NCI-H446 treated with DMSO at 0.1 percent for 48 hours (cell line): ENCODE measurements at places on chromosomes 16 and 17.

DNA sequence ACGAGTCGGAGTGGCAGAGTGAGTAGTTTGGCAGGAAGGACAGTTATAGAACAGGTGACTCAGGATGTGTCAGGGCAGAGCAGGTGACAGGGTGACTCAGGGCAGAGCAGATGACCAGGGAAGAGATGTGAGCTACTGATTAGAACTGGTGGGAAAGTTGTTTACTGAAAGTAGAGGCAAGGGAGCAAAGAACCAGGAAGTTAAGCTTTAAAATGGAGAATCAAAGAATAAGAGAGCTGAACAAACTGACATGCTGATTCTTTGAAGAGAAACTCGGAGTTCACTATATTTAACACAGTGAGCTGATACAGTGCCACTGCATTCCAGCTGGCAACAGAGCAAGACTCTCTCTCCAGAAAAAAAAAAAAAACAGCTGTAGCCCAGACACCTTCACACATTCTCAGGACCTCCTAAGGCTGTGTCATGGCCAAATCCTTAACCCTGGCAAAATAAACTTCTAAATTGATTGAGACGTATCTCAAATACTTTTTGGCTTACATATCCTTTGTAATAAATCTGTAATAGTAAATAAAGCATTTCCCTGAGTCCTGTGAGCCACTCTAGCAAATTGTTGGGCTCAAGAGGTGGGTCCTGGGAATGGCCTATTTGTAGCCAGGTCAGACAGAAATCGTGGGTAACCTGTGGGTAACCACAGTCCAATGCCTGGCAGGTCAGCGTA, 12.3 kb upstream of the UBE2I start:
- no peak for DNase-seq

GRCh38 chr17:41537990-41538389, 9.9 kb upstream of the KRT19 start:
- no peak for DNase-seq

- DNase-seq = no peak
Observed at GRCh38 chr16:11079652-11080187, 135.4 kb downstream of the CLEC16A start.

DNA sequence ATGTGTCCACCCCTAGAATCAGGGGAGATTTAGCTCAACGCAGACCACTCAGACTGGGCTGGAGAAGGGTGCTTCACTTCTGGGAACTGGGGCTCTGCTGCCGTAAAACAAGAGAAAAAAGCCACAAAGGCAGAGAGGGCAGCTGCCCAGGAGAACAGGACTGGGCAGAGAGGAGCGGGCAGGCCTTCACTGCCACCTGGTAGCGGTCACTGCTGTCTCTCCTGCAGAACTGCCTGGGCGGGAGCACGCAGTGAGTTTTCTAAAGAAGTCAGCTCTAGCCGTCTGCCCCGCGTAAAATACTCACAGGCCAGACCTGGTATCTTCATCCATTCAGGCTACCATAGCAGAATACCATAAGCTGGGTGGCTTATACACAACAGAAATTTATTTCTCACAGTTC, 103.8 kb downstream of the AMFR start:
- no peak for DNase-seq

DNA sequence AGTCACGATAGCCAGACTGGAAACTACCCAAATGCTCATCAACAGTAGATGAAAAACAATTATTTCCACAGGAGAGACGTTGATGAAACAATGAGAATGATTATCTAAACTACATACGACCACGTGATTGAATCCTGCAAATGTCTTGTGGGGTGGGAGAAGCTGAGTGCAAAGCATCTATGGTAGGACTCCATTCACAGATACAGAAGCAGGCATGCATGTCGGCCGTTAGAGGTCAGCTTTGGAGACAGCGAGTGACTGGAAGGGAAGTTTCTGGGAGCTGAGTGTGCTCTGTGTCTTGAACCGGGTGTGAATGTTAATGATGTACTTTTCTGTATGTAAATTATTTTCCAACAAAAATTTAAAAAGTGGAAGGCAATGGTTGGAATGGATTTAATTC, 71.5 kb upstream of the DNAJA2 start:
- no peak for DNase-seq

- no peak for DNase-seq
Observed at GRCh38 chr16:77877712-77878347, 89.5 kb downstream of the VAT1L start.

- DNase-seq = no peak
Observed at GRCh38 chr17:7548585-7549400, at the start of gene TNFSF12. TSS of gene TNFSF12 (plus strand) at chr17:7549058. CDS start at chr17:7549154, 96 bp downstream.

- no peak for DNase-seq
Observed at GRCh38 chr17:63927464-63928171, 4.5 kb downstream of the CD79B start.

GRCh38 chr16:49833796-49834530, 21.9 kb downstream of the ZNF423 start:
- no peak for DNase-seq

DNA sequence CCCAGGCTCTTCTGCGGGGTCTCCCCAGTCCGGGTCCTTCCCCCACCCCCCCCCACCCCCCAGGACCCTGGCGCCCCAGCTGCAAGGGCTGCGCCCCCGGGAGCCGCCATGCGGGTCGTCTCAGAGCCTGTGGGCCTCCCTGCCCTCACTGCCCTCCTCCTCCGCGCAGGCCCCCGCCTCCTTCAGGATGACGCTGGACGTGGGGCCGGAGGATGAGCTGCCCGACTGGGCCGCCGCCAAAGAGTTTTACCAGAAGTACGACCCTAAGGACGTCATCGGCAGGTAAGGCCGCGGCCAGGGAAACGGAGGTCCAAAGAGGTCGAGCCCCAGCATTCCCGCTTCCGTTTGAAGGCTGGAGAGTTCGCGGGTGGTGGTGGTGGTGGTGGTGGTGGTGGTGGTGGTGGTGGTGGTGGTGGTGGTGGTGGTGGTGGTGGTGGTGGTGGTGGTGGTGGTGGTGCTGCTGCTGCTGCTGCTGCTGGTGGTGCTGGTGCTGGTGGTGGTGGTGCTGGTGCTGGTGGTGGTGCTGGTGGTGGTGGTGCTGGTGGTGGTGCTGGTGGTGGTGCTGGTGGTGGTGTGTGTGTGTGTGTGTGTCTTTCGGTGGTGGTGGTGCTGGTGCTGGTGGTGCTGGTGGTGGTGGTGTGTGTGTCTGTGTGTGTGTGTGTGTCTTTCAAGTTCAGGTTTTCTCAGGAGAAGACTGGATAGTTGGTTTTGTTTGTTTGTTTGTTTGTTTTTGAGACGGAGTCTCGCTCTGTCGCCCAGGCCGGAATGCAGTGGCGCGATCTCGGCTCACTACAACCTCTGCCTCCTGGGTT, 615 bp downstream of the PHKG2 start:
- no peak for DNase-seq

DNA sequence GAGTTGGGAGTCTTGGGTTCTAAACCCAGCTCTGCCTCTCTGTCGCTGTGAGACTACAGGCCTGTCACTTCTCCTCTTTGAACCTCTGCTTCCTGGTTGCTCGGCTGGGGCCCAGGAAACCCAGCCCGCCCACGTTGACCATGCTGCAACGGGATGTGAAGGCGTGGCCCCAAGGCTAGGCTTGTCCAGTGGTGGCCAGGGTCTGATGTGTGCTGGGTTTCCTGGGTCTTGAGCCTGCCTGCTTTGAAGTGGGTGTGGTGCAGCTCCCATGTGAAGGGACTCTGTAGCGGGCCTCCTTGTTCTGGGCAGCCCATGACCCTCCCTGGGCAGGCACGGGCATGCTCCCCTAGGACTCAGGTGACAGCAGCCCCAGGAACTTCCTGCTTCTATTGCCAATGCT, 82.3 kb downstream of the SDR42E1 start:
- no peak for DNase-seq

GRCh38 chr17:75755205-75755901, 9.6 kb downstream of the GALK1 start:
- no peak for DNase-seq

- DNase-seq = no peak
Observed at GRCh38 chr16:79651363-79651762, 50.8 kb upstream of the MAF start.

DNA sequence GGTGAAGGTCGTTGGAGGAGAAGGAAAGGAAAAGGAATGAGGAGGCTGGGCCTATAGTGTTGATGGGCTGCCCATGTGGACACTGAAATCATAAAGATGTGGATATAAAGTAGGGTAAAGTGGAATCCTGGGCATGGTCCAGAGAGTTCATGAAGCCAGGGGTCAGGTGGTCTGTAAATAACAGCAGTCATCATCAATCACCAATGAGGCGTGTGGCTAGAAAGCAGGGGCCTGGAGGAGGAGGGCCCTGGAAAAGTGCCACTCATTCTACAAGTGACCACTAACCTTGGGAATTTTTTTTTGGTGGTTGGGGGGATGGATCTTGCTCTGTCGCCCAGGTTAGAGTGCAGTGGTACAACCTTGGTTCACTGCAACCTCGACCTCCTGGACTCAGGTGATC, 115.3 kb upstream of the NOL11 start:
- no peak for DNase-seq

DNA sequence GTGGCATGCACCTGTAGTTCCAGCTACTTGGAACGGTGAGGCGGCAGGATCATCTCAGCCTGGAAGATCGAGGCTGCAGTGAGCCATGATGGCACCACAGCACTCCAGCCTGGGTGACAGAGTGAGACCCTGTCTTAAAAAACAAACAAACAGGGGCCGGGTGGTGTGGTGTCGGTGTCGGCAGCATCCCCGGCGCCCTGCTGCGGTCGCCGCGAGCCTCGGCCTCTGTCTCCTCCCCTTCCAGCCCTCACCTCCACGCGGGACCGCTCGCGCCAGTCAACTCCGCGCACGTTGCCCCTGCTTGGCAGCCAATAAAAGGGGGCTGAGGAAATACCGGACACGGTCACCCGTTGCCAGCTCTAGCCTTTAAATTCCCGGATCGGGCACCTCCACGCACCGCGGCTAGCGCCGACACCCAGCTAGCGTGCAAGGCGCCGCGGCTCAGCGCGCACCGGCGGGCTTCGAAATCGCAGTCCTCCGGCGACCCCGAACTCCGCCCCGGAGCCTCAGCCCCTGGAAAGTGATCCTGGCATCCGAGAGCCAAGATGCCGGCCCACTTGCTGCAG, 204.7 kb downstream of the CDRT15L2 start:
- no peak for DNase-seq

- DNase-seq = no peak
Observed at GRCh38 chr17:39670746-39671145, 2.5 kb downstream of the PNMT start.

DNA sequence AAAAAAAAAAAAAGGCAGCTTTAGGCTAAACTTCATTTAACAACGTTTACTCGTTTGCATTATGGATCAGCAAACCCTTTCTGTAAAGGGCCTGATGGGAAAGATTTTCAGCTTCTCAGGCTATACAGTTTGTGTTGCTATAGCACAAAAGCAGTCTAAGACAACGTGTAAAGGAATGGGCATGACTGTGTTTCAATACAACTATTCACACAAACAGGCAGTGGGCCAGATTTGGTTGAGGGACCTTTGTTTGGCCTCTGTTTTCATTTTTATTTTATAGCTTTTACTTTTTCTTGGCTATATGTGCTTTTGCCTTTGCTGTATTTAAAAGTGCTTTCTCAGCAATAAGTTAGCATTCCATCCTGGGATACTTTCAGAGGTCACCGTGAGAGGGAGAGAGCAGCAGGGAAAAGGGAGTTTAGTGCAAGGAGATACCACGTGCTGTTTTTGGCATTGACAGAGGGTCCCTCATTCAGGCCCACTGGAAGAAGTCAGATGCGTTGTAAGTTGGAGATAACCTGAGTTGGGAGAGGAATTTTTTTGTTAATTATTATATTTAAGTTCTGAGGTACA, 335.6 kb downstream of the UTP18 start:
- DNase-seq = no peak

GRCh38 chr17:48647103-48647962, 21.2 kb upstream of the HOXB9 start:
- no peak for DNase-seq

DNA sequence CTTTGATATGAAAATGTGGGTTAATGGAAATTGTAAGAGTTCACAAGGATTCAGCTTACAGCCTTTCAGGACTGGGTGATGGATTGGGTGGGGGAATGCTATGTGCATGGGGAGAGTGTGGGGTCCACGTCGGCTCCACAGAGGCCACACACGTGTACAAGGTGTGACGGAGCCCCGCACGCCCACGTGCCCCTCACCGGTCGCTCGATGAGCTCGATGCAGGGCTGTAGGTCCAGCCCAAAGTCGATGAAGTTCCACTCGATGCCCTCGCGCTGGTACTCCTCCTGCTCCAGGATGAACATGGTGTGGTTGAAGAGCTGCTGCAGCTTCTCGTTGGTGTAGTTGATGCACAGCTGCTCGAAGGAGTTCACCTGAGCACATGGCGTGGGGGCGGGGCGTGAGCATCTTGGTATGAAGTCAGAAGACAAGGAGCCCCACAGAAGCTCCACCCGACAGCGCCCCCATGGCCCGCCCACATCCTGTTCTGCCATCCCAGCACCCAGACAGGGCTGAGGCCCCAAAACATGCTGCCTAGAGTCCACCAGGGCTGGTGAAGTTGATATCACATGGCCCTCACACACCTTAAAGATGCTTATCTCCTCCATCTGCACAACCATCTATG, 99.1 kb downstream of the MYH11 start:
- DNase-seq = no peak

GRCh38 chr16:72179204-72179970, 7.4 kb upstream of the PMFBP1 start:
- no peak for DNase-seq

DNA sequence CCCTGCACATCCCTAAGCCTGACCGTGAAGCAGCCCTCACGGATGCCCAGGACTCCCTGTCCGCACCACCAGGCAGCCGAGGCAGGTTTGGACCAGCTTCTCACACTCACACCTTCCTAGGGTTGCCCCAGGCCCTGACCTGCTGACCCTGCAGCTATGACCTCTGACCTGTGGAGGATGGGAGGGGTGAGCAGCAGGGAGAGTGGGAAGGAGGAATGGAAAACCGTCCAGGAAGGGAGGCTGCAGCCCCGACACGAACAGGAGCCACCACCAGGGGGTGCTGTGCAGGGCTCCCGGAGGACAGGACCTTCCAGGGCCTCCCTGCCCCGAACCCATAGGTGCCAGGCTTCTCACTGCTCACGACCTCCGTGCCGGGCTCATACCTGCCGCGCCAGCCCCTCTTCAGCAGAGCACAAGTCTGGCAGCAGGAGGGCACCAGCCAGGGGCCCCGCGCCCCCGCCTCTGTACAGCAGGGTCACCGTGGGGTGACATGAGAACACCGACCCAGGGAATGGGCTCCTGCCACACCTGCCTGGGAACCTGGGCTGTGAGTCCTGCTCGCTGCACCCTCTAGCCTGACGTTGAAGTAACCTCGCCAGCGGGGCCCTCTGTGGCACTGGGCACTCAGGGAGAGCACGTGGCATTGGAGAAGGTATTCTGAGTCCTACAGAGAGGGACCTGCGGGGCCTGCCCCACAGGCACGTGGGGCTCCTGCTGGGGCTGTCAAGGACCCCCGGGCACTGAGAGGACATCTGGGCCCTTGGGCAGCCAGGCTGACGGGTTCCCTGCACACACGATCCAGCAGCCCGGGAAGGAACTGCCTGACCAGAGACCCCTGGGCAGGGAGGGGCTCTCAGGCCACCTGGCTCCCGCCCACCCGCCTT, 37.6 kb downstream of the CTU2 start:
- DNase-seq = no peak

GRCh38 chr17:77489893-77490255, 349.1 kb downstream of the SEC14L1 start:
- no peak for DNase-seq

GRCh38 chr16:55948230-55948629, 73.1 kb upstream of the CES5A start:
- no peak for DNase-seq

GRCh38 chr17:78429618-78429995, 51.2 kb downstream of the PGS1 start:
- no peak for DNase-seq

- DNase-seq = no peak
Observed at GRCh38 chr16:9297437-9298113, 206.1 kb downstream of the HAPSTR1 start.
